Activated naive CD4-positive, alpha-beta T cell treated with Interleukin-2 at 50 U/mL for 16 hours (primary cell): ENCODE measurements at places on chromosomes 2 and 18.
A peak's percentile ranks its signal among the peaks of the same experiment; 100 is the strongest.

GRCh38 chr2:195515551-195515950 lies 141.5 kb upstream of the SLC39A10 start:
- no peak for DNase-seq

DNA sequence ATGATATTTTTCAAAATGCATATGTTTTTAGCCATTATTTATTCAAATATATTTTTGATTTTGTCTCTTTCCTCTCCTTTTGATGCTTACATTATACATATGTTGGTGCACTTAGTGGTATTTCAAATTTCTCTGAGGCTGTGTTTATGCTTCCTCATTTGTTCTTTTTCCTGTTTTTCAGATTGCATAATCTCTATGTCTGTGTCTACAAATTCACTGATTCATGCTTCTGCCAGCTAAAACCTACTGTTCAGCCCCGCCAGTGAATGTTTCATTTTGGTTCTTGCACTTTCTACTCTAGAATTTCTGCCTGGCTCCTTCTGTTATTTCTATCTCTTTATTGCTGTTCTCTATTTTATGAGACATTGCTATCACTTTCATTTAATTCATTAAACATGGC lies 951.7 kb upstream of the CNTNAP5 start:
- no peak for DNase-seq

- DNase-seq: no peak
Observed at GRCh38 chr18:22932885-22933205, 283 bp upstream of the RBBP8 start.

GRCh38 chr2:73386342-73386868 lies 769 bp downstream of the ALMS1 start:
- no peak for DNase-seq

DNA sequence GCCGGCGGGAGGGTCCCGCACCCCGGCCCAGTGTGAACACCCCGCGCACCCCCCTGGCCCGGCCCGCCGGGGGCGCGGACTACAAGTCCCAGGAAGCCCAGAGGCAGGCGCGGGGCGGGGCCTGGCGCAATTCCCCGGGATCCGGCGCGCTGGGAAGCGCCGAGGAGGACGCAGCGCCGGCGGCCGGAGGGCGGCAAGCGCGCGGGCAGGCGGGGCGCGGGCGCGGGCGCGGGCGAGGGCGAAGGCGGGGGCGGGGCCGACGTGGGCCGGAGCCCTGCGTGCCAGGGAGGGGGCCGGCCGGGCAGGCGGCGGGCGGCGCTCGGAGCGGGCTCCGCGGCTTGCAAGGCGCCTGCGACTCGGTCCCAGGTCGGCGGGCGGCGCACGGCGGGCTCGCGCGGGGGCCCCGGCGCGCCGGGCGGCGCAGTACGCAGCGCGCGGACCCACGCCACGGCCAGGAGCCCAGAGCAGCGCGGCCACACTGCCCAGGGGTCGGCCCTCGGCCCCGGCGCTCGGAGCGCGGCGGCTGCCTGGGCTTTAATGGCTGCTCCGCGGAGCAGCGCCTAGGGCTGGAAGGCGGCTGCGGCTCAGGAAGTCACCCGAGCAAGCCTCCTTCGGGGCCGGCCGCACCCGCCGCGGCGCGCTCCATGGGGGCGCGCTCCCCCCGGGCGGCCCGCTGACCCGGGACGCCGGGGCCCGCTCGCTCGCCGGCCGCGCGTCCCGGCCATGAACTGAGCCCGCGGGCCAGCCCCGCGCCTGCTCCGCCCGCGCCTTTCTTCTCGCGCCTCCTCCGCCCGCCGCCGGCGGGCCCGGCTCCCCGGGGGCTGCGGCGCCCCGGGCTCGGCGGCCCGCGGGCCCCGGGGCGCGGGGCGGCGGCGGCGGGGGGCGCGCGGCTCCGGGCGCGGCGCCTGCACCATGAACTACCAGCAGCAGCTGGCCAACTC lies at the start of gene AGAP1:
TSS of gene AGAP1 (plus strand) at position 269 of the 941 bp plus-strand sequence.
- DNase-seq: no peak

DNA sequence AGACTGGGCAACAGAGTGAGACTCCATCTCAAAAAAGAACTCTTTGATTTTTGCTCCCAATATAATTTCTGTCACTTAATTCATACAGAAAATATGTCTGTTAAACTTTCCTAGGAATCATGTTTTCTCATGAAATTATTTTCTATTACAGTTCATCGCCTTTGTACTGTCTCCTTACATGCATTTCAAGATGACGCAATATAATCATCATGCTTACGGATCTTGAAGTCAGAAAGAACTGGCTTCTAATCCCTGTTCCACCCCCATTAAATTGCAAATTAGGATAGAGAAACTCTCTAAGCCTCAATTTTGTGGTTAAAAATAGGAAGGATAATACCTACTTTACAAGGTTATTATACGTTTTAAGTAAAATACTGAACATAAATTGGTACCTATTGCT lies 467.6 kb upstream of the SMIM21 start:
- no peak for DNase-seq

GRCh38 chr18:74951165-74951760 lies 257.7 kb downstream of the PTGR3 start:
- no peak for DNase-seq

- DNase-seq: no peak
Observed at GRCh38 chr2:152581360-152581759, 135.9 kb downstream of the PRPF40A start.

- DNase-seq: no peak
Observed at GRCh38 chr2:21034972-21035279, 8.9 kb downstream of the APOB start.

DNA sequence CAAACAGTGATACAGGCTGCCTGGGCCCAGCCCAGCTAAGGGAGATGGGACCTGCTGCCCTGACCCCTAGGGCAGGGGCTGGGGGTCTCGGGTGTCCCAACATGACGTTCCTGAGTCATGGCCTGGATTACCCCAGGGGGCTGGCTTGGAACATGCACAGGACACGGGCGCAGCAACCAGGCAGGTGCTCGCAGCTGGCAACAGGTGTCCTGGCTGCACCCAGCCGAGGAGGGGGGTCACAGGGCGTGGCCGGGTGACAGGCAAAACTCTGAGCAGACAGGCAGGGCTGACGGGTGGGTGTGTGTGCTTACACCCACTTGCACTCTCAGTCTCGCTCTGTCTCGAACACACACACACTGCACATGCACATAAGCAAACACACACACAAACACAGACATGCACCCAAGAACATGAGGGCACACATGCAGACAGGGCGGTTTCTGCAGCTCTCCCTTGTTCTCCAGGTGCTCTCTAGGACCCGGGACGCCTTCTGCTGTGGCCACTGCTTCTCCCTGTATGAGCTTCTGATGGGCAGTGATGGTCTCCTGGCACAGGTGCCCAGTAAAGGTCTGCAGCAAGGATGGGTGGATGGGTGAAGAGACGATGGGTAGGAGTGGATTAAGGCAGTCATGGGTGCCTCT lies 33.7 kb upstream of the TAF1B start:
- no peak for DNase-seq

DNA sequence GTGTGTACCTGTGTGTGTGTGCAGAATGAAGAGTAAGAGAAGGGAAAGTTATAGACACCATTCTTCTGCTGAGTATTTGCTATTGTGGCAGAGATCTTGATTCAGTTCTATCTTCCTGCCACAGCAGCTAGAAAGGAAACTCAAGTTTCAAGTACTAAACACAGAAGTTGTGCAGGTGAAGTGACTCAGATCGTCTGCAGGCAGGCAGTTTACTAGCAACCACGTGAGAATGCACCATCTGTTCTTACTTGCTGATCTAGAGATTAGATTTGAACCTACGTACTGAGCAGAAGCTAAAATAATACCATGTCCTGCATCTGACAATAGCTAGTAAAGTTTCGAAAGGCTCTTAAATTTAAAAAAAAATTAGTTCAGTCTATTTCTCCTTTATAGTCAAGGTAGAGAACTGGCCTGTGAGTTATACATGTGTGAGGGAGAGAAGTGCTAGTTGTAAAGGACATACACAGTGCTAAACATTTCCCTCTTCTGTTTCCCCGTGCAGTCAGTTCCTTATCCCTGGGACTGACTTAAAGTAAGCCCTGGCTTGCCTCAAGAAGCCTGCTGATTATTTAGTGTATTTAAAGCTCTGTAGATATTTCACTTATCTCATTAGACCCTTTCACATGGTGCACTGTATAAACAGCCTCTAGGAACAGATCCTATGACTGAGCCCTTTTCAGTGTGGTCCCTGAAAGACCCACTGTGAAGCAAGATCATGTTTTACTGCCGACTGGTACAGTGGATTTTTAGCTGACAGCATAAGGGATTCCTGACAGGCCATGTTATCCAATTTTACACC lies 45.0 kb downstream of the SLC38A11 start:
- no peak for DNase-seq

DNA sequence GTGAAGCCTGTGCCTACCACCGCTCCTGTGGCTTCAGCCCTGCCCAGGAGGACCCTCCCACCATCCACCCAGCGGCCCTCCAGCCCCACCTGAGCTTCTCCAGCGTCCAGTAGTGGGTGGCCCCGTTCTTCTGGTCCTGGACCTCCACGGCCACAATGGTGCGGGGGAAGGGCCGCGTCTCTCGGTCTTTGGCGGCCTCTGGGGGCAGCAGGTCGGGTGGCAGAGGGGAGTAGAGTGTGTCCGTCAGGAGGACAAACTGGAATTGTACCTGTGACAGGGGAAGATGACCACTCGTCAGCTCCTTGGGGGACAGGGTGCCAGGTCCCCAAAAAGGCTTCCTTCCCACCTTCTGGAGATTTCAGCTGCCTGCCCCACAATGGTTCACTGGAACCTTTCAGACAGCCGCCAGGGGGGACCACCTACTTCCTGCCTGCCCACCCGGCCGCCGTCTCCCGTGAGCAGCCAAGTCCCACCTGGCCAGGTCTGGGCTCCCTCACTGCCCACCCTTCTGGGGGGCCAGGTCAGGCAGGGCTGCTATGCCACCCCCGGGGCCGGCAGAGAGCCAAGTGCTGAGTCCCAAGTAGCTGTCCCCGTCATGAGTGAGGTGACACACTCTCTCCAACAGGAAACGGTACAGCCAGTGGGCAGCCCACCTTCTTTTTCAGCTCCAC lies 59.3 kb downstream of the KIF1A start:
- no peak for DNase-seq

- DNase-seq: no peak
Observed at GRCh38 chr2:120686511-120687168, 49.0 kb upstream of the GLI2 start.

GRCh38 chr2:32427672-32428610 lies 71.1 kb downstream of the BIRC6 start:
- no peak for DNase-seq

DNA sequence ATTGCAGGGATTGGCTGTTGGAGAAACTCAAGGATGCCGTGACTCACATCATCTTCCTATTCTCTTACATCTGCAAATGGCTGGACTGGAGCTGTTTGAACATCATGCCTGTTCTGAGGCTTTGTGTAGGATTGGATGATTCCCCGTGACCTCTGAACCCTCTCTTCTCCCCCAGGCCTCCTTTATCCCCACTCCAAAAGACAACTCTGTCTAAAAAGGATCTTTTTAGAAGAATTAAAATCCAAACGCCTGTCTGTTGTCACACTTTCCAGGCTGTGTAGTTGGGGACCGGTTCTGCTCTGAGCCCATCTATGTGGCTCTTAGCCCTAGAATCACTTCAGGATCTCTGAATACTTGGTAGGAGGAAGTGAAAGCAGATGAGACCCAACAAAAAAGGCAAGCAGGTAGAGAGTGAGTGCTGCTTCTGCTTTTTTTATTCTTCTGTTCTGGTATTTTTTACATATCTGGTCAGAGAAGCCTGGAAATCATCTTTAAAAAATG lies 565 bp downstream of the SP140 start:
- peak; percentile 19 for DNase-seq

GRCh38 chr2:70995426-70995729 lies 705 bp upstream of the TEX261 start:
- peak; percentile 53 for DNase-seq

- no peak for DNase-seq
Observed at GRCh38 chr2:203846490-203847105, 21.0 kb upstream of the CTLA4 start.

DNA sequence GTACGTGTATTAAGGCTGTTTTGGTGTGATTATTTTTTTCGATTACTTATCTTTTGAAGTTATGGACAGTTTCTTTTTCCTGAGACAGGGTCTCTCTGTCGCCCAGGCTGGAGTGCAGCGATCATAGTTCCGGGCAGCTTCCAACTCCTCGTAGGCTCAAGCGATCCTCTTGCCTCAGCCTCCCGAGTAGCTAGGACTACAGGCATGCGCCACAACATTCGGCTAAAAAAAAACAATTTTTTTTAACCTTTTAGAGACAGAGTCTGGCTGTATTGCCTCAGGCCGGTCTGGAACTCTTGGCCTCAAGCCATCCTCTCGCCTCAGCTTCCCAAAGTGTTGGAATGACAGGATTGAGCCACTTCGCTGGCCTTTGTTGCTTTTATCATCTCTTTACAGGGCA lies 945 bp downstream of the HAT1 start:
- no peak for DNase-seq

DNA sequence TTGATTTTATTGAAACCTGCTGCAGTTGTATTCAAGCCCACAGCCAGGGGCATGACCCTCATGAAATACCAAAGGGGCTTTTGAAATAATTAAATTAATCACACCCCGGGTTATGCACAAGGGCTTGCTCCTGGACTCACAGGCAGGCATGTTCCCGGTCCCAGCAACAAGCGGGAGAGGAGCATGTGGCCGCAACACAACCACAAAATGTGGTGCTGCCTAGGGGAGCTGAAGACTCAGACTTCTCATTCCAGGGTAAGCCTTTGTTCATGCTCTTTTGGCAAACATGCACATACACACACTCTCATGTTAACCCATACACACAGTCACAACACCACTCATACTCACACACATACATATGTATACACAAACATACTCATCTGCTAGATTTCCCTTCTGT lies 233.7 kb upstream of the SMAD2 start:
- no peak for DNase-seq

- no peak for DNase-seq
Observed at GRCh38 chr2:9347411-9347881, 75.9 kb downstream of the ITGB1BP1 start.

DNA sequence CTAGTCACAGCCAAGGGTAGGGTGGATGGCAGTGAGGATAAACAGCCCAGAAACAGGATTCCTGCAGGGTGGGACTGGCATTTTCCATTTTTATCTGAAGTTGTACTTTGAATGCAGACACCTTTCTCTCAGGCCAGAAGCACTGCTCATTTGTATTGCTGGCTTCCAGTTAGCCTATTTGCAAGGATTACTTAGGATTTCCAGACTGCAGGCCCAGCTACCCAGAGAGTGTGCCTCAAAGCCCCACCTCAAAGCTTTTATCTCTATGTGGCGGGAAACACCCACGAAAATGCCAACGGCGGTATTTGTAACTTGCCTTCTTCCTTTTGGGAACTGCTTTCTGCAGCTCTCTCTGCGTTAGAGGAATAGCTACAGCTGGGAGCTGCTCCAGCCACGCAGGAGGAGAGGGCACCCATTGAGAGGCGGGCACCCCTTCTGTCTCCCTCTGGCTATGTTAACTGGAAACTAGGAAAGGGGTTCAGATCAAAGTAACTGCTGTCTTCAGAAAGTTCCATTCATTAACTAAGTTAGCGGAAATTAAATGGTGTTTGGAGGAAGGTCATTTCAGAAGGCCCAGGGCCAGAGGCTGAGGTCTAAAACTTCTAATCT lies 144.9 kb downstream of the TGIF1 start:
- DNase-seq: no peak

GRCh38 chr2:20672201-20672951 lies 5.4 kb downstream of the GDF7 start:
- DNase-seq: no peak

GRCh38 chr2:126828491-126828890 lies 70.2 kb upstream of the TEX51 start:
- no peak for DNase-seq
